ENCODE measurements at places on chromosomes 1 and 21.

DNA sequence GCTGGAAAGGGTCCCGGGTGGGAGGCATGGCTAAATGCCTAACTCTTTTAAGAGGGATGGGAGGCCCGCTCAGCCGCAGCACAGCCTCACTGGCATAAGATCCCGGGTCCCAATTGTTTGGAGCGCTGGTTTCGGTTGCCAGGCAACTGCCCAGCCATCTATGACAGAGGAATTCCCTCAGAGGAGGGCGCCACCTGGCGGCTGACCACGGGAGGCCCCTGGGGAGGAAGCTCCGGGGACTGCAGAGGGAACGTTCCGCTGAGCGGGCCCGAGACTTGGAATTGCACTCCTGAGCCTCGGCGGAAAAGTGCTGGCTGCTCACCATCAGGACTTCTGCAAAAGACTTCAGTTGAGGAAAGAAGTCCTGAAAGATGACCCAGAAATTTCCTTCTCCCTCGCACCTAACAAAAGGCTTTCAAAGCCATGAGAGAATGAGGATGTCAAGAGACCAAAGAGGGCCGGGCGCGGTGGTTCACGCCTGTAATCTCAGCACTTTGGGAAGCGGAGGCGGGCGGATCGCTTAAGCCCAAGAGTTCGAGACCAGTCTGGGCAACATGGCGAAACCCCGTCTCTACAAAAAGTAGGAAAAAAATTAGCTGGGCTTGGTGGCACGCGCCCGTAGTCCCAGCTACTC, 1.1 kb upstream of the ELAPOR1 start:
- peak; percentile 86 for DNase-seq

GRCh38 chr1:25544243-25544764, 898 bp downstream of the LDLRAP1 start:
- peak; percentile 26 for DNase-seq

GRCh38 chr1:82086739-82087138, 286.0 kb downstream of the ADGRL2 start:
- DNase-seq = no peak

DNA sequence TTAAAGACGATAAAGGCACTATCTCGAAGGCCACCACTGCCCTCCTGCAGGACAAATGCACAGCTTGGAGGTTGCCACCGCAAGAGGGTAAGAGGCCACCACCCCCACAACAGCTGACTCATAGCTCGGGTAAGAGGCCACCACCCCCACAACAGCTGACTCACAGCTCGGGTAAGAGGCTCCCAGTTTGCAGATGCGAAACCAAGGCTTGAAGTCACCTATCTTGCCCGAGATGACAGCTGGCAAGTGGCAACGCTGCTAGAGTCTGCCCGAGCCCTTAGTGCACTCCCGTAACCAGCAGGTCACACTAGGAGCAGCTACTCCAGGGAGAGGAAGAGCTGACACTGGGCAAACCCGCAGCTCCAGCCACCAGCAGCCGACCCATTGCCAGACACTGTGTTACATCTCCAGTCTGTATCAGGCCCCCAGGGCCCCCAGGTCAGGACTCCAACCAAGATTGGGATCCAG, 17.1 kb upstream of the SPSB1 start:
- DNase-seq = peak; percentile 68

DNA sequence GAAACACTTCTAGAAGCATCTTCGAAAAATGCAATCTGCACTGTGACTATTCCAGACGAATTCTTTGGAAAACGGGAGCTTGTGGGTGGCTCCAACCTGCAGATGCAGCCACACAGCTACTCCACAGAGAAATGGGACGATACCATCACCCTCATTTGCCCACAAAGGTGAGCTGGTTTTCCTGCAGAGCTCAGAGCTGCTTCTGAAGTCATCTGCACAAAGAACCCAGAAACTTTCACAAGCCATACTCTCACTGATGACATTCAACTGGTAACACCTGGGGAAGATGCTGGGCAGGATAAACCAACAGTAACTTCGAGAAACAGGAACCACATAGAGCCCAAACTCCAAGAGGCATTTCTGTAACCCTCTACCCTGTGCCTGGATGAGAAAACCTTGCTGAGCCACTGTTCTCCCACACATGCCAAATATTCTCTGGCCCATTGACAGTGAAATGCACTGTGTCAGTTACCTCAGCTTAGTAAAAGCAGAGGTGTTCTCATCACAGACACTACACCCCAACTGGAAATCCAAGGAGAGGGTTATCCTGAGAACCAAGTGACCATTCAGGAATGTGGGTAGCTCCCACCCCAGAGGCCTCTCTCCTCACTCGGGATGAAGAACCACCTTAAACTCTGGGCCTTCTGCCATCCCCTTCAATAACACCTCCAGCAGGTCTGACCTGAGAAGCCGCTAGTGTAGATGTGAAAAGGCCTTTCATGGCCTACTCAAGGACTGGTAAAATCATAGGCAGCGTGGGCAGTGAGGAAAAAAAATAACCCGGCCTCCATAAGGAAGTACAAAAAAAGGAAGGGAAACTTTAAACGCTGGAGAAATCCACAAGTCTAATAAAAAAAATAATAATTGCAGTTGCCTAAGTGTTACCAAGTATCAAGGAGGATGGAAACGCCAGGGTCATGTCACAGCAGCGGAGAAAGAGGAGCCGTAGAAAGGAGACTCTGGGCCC, 56.7 kb downstream of the HSF2BP start:
- DNase-seq = no peak

- no peak for DNase-seq
These were observed 1.4 kb downstream of the RWDD2B start for GRCh38 chr21:29017639-29018237.

DNA sequence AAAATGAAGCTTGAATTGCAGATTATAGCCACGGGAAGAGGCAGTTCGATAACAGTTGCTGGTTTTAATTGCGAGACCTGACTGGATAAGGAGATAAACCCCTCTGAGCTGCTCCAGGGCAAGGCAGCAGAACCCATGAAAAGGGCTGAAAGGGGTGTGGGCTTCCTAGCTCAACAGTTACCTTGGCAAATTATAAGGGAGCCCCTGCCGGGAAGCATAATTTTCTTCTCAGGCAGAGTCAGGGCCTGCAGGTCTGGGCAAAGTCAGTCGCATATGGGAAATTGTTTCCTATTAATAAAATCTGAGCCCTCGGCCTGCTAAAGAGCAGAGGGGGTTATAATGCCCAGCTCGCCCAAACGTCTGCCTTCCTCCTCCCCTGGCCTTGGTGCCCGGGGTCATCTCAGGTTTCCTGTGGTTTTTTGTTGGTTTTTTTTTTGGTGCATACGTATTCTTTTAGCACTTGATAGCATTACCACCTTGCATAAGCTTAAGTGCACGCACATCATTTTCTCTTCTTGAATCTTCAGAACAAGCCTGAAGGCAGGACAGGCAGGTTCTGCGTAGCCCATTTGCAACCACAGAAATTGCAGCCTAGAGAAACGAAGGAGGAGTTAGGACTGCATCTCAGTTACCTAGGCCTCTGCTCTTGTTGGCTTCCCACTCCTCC, 33.9 kb upstream of the SELENON start:
- DNase-seq = no peak

GRCh38 chr1:29521438-29521715, 285.1 kb downstream of the PTPRU start:
- DNase-seq = no peak

- DNase-seq = no peak
These were observed 356.7 kb upstream of the TMPRSS15 start for GRCh38 chr21:18760247-18760646.

DNA sequence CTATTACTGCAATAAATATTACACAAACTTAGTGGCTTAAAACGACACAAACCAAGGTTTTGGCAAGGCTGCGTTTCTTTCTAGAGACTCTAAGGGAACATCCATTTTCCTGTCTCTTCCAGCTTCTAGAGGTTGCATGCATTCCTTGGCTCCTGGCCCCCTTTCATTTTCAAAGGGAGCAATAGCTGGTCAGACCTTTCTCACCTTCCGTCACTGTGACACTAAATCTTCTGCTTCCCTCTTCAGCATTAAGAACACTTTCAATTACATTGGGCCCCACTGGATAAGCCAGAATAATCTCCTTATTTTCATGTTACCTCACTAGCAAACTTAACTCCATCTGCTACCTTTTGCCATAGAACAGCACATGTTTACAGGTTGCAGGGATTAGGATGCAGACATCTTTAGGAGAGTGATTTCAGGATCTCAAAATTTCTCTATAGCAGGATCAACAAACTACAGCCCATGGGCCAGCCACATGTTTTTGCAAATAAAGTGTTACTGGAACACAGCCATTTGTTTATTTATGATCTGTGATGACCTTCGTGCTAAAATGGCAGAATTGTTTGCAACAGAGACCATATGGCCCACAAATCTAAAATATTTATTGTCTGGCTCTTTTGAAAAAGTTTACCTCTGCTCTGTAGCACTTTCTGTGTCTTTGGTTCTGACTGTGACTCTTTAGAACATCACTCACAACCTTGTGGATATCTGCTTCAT, 221.5 kb upstream of the SGIP1 start:
- DNase-seq = no peak

- DNase-seq = peak; percentile 66
These were observed at the start of gene CAMSAP2 for GRCh38 chr1:200738327-200738948. Gene CAMSAP2 (plus strand): TSS chr1:200738893. CDS start chr1:200739828, 935 bp downstream.

GRCh38 chr1:15515022-15515663, 8.9 kb downstream of the CASP9 start:
- no peak for DNase-seq

DNA sequence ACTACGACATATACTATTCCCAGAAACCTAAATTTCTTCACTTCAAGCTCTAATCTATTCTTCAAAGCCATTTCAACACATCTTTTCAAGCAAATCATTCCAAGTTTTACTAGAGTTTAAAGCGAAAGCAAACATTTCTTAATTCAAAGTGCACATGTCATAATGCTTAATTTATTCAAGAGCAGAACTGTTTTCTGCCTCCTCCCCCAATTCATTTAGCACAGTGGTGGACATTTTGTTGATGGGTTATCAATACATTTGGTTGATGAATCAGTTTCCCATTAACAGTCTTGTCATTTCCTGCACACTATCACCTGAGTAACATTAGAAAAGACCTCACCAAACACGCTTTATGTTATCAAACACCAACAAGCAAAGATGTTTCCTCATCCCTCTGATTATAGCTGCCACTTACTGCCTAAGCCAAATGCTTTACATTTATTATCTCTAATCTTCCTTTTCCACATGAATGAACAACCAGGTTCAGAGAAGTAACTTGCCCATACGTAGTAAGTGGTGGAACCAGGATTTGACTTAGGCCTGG, 2.0 kb downstream of the SRSF4 start:
- DNase-seq = no peak

DNA sequence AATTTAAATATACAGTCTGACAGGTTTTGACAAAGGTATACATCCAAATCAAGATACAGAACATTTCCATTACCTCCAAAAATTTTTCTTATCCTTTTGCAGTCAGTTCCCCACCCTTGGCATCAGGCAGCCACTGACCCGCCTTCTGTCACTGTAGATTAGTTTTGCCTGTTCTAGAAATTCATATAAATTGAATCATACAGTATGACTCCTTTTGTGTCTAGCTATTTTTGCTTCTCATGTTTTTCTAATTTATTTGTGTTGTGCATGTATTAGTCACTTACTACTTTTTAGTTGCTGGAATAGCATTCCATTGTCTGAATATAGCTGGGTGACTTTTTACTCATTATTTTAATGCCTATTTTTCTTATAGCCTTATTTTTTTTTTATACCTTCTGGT, 3.8 kb downstream of the UTP25 start:
- no peak for DNase-seq

DNA sequence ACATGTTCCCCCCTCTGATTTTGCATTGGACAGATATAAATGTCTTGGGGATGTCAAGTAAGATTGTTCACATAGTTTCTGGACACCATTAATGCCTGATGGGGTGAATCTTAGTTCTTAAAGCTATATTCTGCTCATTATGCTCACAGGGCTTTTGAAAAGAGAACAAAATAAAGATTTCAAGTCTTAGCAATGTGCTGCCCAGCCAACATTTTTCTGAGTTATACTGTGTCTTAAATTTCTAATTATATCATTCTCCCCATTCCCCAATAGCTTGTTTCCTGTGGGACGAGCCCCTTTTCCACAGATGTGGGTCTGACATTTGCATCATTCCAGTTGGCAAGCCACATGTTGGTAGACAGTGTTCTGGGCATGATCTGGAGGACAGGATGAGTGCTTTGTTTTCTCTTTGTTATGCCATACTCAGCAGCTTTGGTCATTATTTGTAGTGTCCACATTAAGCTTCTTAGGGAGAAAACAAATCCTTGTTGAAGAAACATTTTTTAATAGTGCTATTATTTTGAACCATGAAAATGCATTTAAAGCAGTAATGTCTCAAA, 32.8 kb downstream of the MTARC1 start:
- no peak for DNase-seq

DNA sequence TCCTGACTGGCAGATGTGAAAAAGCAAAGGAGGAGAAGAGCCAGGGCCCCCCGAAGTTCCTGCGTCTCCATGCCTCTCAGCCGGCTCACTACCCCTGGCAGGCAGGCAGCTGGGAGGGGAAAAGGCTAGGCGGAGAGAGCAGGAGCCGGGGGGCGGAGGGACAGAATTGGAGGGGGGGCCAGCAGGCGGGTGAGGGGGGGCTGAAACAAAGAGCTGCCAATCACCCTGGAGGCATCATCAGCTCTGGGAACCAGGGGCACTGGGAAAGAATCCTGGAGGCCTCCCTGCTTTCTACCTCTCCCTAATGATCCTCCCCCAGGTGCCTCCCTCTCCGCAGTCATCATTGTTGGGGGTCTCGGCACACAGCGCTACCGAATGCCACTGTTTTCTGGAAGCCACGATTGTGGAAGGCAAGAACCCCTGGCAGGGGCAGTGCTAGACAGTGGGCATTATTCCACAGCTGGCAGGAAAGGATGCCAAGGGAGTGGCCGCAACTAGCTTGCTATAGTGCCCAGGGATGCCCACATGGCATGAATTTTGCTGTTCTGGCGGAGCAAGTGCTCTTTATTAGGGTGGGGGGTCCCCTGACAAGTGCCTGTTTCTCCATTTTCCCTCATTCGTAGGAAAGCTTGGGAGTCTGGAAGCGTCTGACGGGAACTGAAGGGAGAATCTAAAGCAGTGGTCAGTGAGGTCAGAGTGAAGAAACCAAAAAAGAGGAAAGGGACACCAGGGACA, at the start of gene THBS3:
Gene THBS3, minus strand, starts transcription at position 92 of the 735 bp plus-strand sequence. Its CDS starts 21 bp downstream, at position 71.
- DNase-seq = no peak

- DNase-seq = peak; percentile 61
These were observed 120.6 kb downstream of the SPSB1 start for GRCh38 chr1:9413071-9413876.

DNA sequence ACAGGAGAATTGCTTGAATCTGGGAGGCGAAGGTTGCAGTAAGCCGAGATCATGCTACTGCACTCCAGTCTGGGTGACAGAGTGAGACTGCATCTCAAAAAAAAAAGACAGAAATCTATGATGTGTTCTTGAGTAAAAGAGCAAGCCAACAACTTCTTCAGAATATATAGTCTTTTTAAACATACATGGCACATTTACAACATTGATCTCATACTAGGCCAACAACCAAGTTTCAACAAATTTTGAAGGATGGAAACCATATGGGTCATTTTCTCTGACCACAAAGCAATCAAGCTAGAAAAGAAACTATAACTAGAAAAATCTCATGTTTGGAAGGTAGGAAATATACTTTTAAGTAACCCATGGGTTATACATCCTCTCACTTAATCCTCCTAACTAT, 38.3 kb downstream of the PAFAH2 start:
- no peak for DNase-seq
